ENCODE measurements at places on chromosomes 3 and 15.

- no peak for DNase-seq
Observed at GRCh38 chr3:25056036-25056755, 371.9 kb upstream of the RARB start.

DNA sequence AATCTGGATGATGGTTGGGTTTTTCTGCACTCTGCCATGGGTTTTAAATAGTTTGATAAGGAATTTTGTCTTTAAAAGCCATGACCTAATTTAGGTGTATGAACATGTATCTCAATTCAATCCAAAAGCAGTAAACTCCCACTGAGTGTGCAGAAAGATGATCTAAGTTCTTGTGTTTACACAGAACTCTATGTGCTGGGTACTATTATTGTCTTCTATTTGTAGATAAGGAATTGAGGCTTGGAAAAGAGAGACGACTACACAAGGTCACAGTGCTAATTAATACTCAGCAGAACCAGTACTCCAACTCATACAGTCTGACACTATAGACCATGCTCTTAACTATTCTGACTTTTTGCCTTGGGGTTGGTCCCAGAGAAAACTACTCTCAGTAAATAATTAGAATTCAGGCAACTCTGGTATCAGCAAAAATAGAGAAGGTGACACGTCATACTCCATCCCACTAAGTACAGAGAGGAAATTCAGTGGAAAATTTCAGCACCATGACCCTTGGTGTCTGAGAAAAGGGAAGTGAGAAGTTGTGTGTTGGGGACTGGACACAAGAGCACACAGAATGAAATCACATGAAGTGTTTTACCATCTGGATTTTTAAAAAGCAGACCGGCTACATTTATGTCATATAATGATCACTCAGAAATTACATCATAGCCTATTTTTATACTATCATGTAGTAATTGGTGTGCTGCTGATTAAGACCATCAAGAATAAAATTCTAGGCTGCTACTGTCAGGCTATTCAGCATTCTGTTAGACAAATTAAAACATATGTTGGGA, 18.3 kb upstream of the MYH15 start:
- DNase-seq = peak; percentile 59

DNA sequence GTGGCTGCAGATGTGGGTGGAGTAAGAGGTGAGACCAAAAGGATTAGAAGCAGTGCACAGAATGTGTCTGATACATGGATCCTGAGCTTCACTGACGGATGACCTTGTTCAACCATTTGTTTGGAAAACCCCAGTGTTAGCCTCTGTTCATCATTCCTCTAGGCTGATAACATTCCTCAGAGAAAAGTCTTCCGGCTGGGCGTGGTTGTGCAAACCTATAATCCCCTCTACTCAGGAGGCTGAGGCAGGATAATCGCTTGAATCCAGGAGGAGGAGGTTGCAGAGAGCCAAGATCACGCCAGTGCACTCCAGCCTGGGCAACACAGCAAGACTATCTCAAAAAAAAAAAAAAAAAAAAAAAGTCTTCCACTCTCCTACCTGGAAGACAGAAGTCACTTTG, 23.1 kb upstream of the CHD2 start:
- no peak for DNase-seq

DNA sequence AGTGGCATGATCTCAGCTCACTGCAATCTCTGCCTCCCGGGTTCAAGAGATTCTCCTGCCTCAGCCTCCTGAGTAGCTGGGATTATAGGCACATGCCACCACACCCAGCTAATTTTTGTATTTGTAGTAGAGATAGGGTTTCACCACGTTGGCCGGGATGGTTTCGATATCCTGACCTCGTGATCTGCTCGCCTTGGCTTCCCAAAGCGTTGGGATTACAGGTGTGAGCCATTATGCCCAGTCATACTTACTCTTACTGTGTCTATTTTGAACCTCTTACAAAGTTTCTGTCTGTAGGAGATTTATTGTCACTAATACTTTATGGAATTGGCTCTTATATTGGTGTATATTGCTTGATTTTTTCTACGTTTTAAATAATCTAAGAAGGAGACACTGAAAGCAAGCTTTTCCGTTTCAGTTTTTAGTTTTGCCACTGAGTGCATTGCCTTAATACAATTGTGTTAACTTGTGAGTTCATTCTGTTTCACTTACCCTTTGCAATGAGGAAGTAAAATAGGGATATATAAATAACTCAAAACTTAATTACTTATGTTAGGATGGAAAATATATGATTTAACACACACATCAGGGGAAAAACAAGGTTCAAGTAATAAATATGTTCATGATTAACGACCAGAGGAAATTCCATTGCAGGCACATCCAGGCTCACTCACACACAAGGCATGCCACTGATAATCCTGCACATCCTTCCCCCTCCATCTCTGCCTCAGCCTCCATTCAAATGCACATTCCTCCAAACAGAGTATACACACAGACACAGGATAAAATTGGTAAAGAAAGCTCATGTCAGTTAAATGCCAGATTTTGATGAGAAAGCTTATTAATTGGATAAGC, 279.3 kb upstream of the RASGRP1 start:
- peak; percentile 22 for DNase-seq

DNA sequence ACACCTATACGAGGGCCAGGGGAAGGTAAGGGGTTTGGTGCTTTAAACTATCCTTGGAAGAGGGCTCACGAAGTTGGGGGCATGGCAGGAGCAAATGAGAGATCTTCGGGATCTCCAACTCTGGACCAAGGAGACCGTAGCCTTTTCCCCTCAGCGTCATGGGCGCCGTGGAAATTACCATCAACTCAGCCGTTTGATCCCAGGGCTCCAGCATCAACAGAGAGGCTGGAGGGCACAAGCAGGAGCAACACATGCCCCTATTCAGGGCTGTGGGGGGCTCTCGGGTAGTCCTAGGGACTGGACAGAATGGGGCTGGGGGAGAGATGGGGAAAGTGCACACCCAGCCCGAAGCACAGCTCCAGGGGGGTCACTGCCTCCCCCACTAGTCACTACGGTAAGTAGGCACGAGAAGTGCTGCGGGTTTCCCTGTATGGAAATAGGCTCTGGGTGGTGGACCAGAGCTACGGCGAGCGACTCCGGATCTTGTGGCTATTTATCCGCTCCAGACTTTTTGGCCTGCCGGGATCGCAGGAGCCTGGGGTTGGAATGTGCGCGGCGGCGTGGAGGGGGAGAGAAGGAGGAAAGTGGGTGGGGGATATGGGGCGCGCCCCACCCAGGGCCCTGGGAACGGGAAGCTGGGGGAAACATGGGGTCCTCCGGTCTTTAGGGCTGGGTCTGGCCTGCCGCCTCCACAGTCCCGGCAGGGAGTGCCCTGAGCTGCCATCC, 539 bp upstream of the LAMB2 start:
- DNase-seq = peak; percentile 59

- no peak for DNase-seq
Observed at GRCh38 chr15:94277485-94277884, 46.1 kb downstream of the MCTP2 start.

DNA sequence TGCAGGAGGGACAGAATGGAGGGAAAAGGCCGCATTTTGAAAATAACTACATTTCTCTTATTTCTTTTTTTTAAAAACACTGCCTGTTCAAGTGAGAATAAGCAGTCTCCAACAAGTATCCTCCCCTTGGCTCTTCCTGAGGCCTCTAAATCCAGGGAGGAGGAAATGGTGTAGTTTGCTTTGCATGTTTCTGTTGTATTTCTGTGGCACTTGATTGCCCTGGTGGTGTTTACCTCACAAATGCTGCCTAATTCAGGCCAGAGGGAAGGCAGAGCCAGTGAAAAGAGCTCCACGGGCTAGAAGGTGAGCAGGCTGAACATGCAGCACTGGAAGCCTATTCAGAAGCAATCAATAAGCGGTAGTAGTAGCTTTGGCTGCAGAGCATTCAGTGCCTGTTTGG, 149.3 kb upstream of the ATP11B start:
- no peak for DNase-seq
